Cardiac fibroblast (primary cell): ENCODE measurements at places on chromosomes 7 and 10.

DNA sequence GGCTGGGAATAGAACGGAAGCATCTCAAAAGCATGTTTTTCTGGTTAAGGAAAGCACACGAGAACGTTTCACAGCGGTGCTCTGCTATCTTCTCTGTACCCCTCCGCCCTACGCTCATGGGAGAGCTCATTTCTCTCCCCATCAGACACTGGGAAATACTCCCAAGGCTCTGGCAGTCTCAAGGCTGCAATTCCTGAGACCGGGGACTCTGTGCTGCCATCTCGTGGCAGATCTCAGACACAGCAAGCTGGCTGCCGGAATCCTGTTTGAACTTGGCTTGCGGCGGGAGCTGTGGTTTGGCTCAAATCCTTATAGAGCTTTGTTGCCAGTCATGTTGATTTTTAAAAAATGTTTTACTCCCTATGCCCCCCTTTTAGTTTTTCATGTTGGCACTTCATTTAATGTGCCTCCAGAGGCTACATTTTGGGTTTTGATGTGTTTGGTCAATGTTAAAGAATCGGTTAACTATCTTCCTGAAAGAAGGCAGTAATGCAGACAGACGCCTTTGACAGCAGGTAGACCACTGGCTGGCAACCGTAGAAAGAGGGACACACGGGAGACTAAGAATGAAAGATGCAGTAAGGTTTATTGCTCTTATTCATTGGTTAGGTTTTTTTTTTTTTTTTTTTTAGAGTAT lies 27.6 kb downstream of the BMPER start:
- DNase-seq = peak; percentile 94

GRCh38 chr10:34711500-34711899 lies 103.6 kb downstream of the PARD3 start:
- peak; percentile 26 for DNase-seq

- DNase-seq = no peak
Measured at GRCh38 chr7:83451501-83452045, 197.4 kb downstream of the SEMA3E start.

- DNase-seq = no peak
Measured at GRCh38 chr7:2220954-2221353, 11.8 kb downstream of the MAD1L1 start.

DNA sequence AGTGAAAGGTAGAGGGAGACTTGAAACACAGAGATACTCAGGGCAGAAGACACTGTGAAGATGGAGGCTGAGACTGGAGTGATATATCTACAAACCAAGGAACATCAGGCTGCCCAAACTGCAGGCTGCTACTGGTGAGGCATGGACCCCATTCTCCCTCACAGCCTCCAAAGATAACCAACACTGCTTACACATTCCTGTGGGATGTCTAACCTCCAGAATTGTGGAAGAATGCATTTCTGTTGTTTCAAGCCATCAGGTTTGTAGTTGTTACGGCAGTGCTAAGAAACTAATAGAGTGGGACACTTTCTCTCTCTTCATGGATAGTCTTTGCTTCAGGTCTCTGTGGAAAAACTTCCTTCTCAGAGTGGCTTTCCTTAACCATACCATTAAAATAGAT lies 182.6 kb upstream of the TMEM106B start:
- peak; percentile 2 for DNase-seq

DNA sequence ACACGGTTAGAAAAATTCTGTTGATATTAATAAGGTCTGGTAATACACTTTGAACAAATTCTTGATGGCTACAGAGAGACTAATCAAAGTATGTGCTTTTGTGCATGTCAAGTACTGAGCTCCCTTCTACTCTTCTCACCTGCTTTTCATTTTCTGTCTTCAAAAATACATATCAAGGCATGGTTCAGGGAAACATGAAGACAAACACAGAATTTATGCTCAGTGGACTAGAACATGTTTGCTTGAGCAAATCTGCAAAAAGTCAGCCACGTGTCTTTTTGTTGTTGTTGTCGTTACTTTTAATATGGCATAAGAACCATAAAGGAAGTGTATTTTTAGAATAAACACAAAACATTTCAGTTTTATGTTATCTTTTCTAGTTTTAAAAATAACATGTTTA lies 21.9 kb downstream of the CDK13 start:
- DNase-seq = no peak

DNA sequence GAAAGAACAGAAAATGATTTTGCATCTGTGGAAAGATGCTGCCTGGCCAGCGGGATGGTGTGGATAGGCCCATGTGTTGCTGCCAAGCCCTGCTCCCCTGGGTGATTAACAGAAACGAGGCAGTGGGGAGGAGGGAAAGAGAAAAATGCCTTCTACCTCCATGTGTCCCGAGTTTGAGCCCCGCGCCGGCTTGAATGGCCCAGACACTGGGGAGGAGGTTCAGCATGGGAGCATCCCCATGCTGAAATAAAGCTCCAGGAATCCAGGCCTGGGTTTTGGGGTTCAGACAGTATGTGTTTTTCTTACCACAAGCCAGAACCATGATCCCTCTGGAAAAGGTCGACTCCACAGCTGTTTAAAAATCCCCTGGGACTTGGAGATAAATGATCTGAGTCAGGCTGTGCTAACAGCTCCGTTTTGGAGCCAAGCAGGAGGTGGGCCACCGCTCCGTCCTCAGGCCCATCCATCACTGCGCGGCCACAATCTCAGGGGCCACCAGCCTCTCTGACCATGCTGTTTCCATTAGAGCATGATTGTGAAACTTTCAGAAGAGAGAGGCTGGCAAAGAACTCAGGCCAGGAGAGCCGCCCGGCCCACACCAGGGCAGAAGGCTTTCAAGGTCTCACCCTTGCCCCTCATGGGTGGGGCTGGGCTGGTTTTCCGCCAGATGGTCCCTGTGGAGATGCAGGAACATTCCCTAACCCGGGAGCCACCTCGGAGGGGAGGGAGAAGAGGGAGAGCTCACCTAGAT lies 299.7 kb downstream of the ZEB1 start:
- peak; percentile 78 for DNase-seq

GRCh38 chr7:75914655-75915415 lies at the start of gene POR:
TSS of gene POR (plus strand) at chr7:75915155. CDS start at chr7:75954002, 38,847 bp downstream.
- DNase-seq = peak; percentile 90

DNA sequence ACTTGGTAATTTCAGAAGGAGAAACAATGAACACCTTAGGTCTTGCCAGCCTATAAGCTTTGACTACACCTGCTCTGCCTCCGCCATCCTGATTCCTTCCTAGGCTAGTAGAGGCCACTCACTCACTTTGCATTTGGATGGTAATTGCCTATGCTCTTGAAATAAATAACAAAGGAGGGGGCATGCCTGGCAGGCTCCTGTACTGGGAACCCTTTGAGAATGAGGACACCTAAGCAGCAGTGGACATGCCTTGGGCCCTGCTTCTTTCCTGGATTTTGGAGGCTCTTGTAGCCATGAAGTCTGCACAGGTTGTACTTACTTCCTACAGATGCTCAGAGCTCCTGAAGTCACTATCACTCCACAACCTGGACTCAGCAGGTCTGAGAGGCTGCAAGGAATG lies 65.8 kb downstream of the BLNK start:
- DNase-seq = no peak
